RCC 7860 (cell line): ENCODE measurements at places on chromosomes 3 and 15.

- DNase-seq, result no peak
These were observed 642.0 kb upstream of the KCNMB2 start for GRCh38 chr3:177894081-177894728.

DNA sequence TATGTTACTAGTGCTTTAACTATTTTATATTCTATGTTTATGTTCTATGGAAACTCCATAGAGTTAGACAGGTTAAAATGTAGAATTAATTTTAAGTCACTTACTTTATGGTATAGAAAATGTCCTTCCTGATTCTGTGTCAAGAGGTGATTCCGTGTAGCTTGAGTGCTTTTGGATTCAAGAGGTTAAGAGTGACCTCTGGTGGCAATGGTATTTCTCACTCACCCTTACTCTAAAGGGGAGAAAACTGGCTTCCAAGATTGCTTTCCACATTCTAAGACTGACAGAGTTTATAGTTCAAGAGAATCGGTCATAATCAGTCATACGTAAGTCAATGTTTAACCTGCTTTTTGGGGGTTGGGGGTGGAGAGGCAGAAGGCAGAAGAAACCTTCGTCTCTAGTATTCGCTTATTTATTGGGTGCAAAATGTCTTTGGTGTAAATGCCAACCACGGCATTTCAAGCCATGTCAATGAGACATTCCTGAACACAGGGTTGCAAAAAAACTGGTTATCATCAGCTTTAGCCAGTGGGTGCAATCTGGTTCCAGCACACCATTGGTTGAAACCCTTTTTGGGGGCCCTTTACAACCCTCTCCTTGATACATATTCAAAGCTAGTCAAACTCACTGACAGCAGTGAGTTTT lies 92.0 kb upstream of the VGLL3 start:
- DNase-seq, result peak; percentile 14

- peak; percentile 69 for DNase-seq
These were observed 20.6 kb upstream of the KCTD6 start for GRCh38 chr3:58471025-58471887.

DNA sequence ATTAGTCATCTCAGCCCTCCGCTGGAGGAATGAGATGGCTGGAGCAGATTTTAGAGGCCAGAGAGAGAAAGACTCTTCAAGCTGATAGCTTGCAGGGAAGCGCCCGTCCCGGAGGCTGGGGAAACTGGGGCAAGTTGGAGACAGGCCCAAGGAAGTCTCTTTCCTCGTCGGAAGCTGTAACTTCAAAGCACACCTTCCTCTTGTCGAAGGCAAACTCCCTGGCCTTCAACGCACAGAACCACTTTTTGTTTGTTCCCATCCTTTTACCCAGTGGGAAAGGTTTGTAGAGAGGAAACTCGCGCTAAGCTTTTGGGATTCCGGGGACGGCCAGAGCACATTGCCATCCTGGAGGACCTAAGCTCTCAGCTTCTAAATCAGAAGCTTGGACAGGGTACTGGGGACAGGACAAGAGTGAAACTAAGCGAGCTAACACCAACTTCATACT lies 900 bp upstream of the EOMES start:
- DNase-seq, result no peak

GRCh38 chr3:73060302-73060723 lies 1.1 kb upstream of the EBLN2 start:
- no peak for DNase-seq

DNA sequence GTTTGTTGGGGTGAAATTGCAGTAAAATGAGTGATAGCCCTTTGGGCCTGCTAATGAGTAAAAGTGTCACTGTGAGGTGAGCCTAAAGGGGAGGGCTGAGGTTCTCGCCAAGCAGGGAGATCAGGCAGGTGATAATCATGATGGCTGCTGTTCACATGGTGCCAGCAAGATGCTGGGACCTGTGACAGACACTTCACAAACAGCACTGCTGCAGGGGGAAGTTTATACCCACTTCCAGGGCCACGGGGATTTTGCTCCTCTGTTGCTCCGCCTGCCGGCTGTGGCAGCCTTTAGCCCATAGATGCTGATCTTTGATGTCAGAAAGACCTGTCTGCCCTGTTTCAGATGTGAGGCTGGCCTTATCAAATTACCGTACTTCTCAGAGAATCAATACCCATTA lies 96.7 kb downstream of the SV2B start:
- DNase-seq, result no peak

DNA sequence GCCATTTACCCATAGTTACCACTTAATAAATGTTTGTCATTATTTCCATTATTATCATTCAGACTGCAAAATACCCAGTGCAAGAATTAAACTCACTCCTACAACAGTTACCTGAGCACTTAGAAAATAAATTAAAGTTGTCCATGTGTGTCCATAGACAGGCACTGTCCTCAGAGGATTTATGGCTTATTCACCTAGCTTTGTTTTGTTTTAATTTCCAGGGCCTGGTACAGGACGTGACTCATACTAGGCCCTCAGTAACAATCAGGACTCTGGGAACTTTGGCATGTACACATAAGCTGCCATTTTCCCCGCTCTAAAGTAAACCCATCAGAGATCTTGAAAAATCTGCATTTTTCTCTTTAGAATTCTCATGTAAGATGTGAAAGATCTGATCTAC lies 458.5 kb upstream of the ARRDC4 start:
- DNase-seq, result peak; percentile 62

GRCh38 chr3:186143250-186143649 lies 34.4 kb upstream of the ETV5 start:
- no peak for DNase-seq

- DNase-seq, result peak; percentile 54
These were observed 4.2 kb downstream of the FURIN start for GRCh38 chr15:90872486-90873184.

GRCh38 chr3:3109407-3110298 lies 521 bp downstream of the IL5RA start:
- DNase-seq, result no peak

- no peak for DNase-seq
These were observed 37.0 kb downstream of the GMNC start for GRCh38 chr3:190825386-190826016.

DNA sequence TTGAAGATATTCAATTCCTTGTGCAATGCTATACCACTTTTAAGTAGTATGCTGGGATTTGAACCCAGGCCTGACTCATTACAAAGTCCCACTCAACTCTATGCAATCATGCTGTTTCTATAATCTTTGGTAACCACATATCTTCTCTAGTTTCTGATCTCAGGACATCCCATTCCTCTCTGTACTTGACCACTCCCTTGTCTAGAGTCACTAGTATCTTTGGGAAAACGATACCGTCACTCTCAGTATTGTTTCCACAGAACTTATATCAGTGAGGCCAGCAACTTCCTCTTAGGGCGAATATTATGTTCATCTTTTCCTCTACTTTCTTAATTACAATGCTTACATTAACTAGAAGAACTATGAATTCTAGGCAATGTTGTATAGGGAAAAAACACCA lies 137.3 kb upstream of the TSPAN3 start:
- DNase-seq, result no peak

- DNase-seq, result no peak
These were observed 22.3 kb downstream of the CD200 start for GRCh38 chr3:112355307-112355687.

DNA sequence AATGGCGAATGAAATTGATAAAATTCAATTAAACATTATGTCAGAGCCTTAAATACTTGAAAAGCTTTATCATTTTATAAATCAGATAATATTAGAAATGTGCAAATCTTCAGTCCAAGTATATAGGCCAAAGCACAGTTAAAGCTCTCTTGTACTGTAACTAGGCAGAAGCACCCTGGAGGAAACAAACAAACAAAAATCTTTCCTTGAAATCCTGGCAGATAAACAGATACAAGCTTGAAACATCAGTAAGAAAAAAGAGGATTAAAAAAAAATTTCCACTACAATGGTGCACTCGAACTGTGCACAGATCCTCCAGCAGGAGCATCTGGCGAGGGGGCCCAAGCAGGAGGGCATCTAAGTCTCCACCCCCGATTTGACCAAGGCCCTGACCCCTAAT lies 166.6 kb downstream of the PLD1 start:
- DNase-seq, result no peak

GRCh38 chr3:179608931-179609720 lies 4.5 kb downstream of the NDUFB5 start:
- no peak for DNase-seq

- no peak for DNase-seq
These were observed 278.7 kb downstream of the NEK10 start for GRCh38 chr3:27090275-27091041.

DNA sequence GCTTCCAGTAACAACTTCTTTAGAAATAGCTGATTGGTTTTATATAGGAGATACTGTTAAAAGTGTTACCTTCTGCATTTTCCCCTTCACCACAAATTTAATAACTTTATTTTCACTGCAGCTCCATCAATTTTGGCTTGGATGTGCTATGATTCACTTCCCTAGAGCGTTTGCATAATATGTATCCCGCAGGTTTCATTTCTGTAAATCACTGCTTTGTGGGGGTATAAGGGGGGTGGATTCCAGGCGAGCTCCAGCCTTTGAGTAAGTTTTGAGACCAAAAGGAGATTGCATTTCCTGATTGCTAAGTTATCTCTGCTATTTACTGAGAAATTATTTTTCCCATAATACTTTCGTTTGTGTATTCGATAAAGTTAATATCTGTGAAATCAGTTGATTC lies 232.6 kb downstream of the TBL1XR1 start:
- DNase-seq, result no peak

GRCh38 chr15:88509964-88510363 lies 36.5 kb downstream of the DET1 start:
- no peak for DNase-seq

GRCh38 chr15:90513448-90513847 lies 16.3 kb upstream of the CRTC3 start:
- no peak for DNase-seq

DNA sequence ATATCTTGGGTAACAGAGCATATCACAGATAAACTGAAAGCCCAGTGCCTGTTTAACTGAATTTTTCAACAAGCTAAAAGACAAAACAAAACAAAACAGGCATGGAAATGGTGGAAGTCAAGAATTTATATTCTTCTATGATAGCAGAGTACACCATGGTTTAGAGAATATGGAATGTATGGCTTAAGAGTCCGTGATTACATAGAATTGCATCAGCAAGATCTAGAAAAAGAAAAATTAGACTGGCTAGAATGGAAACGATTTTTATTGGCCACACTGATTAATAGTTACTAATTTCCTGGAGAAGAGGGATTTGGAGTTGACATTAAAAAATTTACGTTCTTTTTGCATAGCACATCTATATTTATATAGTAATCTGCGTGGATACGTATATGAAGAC lies 435.2 kb upstream of the DPPA4 start:
- DNase-seq, result no peak

DNA sequence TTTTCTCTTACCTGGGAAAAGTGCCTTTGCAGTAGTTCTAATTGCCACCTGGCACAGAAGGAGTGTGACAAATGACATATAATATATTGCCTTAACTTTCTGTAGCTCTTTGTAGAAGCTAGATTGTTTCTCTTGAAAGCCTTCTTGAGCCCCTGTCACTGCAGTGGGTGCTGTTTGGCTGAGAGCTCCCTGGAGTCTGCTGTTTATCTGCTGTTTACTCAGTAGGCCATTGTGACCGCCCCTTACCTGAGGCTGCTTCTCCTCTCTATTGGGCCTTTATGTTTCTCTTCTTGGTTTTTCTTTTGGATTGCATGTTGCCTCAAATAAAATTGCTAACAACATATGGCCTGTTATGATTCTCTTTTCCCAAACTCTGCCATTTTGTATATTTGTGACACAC lies 16.7 kb downstream of the MAP2K5 start:
- no peak for DNase-seq

GRCh38 chr3:197858598-197858997 lies 67.5 kb downstream of the LRCH3 start:
- no peak for DNase-seq

DNA sequence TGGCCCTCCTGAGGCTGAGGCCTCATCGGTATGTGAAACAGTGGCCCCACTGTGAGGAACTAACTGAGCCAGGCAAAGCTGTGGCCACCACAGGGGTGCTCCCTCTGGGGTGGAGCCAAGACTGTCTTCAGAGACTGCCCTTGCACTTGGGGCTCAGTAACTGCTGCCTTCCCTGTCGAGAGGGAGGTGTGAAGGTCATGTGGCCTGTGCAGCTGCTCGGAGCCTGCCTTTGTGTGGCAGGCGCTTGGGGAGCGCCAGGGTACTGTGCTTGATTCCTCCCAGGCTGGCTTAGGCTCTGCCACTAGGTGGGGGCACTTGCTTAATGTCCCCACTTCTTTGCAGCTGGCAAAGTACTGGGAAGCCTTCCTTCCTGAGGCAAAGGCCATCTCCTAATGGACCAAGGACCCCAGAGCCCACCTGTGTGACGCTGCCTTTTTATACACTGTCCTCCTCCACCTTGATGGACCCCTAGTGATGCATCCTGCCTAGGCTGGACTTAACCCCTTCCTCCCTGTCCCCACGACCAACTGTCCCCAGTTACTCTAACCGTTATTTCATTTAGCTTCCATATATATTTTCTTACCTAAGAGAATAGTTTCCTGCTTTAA lies 14.2 kb upstream of the SNX22 start:
- DNase-seq, result no peak

GRCh38 chr3:173399044-173399443 lies 1.5 kb downstream of the NLGN1 start:
- DNase-seq, result no peak

DNA sequence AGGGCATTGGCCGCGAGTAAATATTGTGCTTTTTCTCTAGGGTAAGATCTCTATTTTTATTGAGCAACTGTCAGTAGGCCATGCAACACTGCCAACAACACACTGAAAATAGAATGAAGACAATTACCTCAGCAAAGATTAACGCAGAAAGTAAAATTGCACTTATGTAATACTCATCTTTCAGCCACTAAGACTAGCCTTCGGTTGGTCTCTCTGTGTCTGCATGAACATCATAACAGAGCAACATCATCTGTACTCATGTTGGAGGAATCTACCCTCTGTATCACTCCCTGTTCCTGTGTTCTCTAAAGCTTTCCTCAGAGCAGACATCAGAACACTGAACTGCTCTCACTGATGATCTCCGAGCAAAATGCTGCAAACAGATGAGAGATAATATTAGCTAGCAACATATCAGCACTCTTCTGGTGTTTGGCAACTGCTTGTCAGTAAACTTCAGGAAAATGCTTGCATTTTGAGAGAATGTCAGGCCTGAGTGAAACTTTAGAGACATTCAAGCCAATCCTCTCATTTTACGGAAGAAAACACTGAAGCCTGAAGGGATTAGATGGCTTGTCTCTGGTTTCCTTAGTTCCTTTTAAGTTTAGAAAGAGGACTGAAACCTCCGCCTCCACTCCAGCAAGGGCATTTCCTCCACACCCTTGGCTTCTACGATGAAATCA lies 8.4 kb upstream of the LRRC3B start:
- no peak for DNase-seq

GRCh38 chr3:82773207-82773606 lies 1011.8 kb upstream of the GBE1 start:
- DNase-seq, result no peak

DNA sequence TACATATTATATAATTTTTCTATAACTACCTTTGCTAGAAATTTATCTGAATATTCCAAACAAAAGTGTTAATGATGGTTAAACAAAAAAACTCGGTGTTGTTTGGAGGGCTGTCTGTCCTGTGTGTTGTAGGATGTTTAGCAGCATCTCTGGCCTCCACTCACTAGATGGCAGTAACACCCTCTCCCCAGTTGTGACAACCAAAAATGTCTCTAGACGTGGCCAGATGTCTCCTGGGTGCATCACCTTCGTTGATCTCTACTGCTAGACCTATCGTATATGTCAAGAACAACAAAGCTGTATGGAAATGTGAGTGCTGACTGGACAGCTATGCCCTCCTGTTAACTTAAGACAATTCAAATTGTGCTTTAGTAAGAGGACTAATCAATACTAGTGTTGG lies 14.1 kb downstream of the ANKRD34C start:
- no peak for DNase-seq

GRCh38 chr3:96172917-96173316 lies 641.5 kb upstream of the EPHA6 start:
- DNase-seq, result no peak

GRCh38 chr3:187944390-187945179 lies 199.3 kb upstream of the BCL6 start:
- no peak for DNase-seq
